ENCODE measurements at places on chromosomes 6 and 20. TPM values are rescaled to one million over a fixed set of nuclear protein-coding genes. Genes with fewer than 3 reads are reported as not detected.

- no peak for DNase-seq
Observed at GRCh38 chr6:134675110-134676054, 274.5 kb downstream of the ALDH8A1 start.

GRCh38 chr6:45323656-45324224 lies 4.4 kb upstream of the RUNX2 start:
- no peak for DNase-seq

The CST5 gene
- polyA plus RNA-seq: not detected

DNA sequence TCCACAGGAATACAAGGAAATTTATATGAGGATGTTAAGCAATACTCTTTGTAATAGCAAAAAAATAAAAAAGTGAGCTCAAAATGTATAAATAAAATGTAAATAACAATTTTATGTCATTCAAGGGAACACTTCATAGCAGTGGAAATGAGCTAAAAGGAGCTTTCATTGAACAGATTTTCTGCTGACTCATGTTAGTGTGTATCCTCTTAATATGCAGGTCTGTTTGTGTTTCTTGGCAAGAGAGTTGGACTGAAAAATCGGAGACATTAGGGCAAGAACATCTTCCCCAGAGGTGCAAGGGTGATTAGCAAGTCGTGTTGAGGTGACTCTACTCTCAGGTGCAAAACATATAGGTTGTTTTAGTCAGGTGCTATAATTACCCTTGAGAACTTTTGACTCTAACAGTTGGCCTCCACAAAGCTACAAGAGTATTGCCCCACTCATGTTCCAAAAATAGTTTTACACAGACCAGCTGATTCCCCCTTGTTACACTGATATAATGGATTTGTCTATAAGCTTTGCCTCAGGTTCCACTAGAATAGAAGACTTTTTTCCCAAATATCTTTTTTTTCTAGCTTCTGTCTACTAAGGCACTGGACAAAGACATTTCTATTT lies 702.9 kb downstream of the TENT5A start:
- DNase-seq: no peak

DNA sequence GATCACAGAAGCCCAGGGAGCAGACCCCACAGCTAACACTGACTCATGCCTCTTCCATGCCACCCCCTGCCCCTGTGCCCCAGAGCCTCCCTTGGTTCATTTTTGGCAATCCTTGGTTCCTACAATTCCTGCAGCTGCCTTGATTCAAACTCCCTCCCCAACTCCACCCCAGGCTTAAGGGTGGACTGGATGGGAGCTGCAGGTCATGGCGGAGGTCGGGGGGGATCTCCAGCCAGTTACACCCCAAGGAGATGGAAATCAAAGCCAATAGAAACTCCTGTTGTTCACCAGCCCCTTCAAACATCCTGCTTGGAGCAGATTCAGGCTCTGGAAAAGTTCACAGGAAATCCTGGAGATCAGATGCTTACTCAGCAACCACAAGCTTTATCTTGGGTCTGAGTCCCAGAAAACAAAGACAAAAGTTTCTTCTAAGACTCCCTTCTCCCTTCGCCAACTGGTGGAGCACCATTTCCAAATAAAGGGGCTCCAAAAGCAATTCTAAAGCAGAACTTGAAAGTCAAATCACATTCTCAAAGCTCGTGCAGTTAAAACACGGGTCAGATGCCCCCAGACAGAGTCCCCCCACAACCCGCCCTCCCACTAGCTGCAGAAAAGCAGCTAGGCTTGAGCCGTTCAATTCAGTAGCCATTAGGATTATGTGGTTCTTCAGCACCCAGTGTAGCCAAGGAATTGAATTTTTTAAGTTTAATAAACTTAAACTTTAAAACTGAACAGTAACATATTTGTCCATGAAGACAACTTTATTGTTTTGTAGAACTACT lies 149.5 kb downstream of the ANKRD60 start:
- peak; percentile 35 for DNase-seq

The VSX1 gene
- polyA plus RNA-seq: not detected

- no peak for DNase-seq
Observed at GRCh38 chr6:7311176-7311575, 1.8 kb downstream of the SSR1 start.

The C6orf58 gene
- polyA plus RNA-seq: 0.91 TPM

The PTCHD4 gene
- polyA plus RNA-seq: 10.9 TPM

- no peak for DNase-seq
Observed at GRCh38 chr6:126949786-126950185, 168.7 kb upstream of the RSPO3 start.
